ENCODE measurements at places on chromosomes 3 and 15. TPM values are rescaled to one million over a fixed set of nuclear protein-coding genes. Genes with fewer than 3 reads are reported as not detected.
A peak's percentile ranks its signal among the peaks of the same experiment; 100 is the strongest.

- DNase-seq, result no peak
Measured at GRCh38 chr3:151638555-151639417, 94.9 kb upstream of the AADACL2 start.

C3orf22 gene
- total RNA-seq, result not detected

DNA sequence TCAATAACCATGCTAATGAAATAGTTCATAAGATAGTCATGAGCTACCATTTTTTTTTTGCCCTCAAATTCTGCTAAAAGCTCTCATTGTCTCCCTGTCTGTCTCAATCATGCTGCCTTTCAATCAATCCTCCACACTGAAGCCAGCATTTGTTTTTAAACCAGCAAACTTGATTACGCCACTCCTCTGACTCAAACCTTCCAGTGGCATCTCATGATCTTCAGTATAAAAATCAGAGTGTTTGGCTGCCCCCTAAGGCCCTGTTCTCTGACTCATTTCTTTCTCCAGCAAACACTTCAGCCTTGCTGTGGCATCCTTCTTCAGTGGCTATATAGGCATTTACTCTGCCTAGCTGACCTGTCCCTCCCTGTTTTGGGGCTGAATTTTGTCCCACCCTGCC, 36.0 kb upstream of the EOMES start:
- no peak for DNase-seq

AADAC gene
- total RNA-seq, result not detected

DNA sequence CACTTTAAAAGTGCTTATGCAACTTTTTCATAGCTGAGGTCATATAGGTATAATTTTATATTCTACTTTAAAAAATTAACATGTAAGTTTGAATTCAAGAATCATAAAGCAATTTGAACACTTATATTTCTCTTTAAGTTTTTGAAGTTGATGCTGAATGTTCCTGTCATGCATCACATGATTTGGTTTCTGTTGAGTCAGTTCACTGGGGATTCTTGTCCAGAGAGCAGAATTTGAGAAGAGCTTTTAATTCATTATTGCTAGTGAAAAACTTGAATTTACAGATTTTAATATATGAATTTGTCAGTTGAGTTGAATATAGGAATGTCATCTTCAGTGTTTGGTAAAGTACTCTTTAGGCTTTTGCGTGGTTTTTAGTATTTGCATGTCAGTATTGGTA, 7.9 kb downstream of the SLC25A26 start:
- no peak for DNase-seq

GOLGA8N gene
- total RNA-seq, result 0.26 TPM

DNA sequence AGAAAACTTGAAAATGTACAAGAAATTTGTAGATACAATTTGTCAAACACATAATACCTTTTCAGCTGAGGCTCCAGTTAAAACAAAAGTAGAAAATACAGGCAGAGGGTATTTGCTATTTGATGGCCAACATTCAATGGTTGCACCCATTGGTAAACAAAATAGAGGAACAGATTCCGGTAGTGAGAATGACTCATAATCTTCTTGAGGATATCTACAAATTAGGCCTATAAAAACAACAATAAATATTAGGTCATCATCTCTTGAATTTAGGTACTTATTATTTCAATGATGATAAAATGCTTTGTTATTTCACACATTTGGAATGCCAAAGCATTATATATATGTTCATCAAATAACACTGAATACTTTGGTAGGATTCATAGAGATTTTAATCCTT, 53.4 kb downstream of the DENND4A start:
- no peak for DNase-seq

DNA sequence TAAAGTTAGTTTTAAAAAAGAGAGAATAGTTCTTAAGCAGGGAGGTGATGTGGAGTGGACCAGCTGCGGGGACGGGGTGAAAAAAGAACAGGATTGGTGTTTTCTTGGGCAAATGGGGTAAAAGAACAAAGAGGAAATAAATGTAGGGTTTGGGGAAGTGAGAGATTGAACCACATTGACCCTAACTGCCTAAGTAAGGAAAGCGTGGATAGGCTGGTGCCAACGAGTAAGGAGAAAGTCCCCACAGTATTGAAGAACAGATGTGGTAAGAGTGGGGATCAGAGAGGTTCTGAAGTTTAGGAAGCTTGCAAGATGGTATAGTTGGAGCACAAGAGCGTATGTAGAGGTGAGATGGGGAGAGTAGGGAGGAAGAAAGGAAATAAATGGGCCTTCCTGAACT, 17.0 kb downstream of the IREB2 start:
- no peak for DNase-seq

GPR171 gene
- not detected for total RNA-seq

DNA sequence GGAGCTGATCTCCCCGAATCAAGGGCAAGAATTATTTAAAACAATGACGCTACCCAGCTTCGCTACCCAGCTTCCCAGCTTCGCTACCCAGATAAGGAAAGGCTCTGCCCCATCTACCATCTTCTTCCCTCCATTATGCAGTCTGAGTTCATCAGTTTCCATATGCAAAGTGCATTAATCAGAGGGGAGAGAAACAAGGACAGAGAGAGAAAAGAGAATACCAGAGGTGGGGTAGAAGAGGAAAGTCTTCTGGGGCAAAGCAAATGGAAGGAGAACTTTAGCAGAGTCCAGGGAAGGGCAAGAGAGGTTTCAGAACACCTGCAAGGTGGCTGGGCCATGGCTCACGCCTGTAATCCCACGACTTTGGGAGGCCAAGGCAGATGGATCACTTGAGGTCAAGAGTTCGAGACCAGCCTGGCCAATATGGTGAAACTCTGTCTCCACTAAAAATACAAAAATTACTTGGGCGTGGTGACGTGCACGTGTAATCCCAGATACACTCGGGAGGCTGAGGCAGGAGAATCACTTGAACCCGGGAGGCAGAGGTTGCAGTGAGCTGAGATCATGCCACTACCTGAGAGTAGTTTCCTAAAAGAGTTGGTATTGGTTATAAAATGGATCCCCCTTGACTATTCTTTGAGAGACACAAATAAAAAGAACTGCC, 70.4 kb upstream of the SPATA12 start:
- DNase-seq, result no peak

DNA sequence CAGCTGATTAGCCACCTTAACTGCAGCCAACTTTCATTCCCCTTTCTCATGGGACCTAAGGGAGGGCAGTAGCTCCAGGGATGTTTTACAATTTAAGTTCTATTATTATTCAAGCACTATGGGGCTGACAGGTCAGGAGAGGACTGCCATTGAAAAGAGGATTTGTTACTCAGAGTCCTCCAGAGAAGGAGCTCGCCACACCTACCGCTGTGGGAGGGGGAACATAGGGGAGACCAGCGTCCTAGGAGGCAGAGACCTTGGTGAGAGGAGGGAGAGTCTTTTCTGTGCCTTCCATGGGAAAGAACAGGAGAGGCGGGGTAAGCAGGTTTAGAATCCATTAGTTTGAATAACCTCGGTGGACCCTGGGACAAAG, 14.4 kb downstream of the ATP10A start:
- DNase-seq, result no peak

EPHA6 gene
- 0.11 TPM for total RNA-seq

MORC1 gene
- total RNA-seq, result not detected

GRCh38 chr3:159030886-159031679, 229.2 kb downstream of the MFSD1 start:
- DNase-seq, result no peak

- DNase-seq, result no peak
Measured at GRCh38 chr15:79978655-79979514, 7.9 kb upstream of the BCL2A1 start.

BUB1B gene
- 129 TPM for total RNA-seq

DNA sequence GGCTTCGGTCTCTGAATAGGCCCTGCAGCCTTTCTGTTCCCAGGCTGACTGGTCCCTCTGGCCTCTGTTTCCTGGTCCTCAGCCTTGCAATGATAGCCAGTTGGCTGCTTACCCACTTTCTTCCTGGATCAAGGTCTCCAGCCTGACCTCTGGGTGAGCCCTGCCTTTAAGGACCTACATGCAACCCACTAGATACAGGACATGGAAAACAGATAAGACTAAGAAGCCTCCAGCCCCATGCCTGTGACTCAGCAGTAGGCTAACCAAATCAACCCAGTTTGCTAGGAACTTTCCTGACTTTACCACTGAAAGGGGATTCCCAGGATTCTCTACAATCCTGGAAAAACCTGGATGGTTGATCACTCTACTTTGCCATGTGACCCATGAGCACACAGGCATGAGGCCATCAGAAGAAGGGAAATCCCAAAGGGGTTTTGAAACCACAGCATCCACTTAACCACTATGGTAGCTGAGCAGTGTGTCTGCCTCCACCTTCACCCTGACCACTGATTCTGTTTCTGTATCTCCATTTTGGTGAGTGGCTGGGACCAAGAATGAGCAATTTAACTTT, 188.1 kb downstream of the CHST2 start:
- DNase-seq, result no peak

PDZRN3 gene
- total RNA-seq, result 3.4 TPM

- peak; percentile 28 for DNase-seq
Measured at GRCh38 chr3:160709477-160710182, 32.7 kb downstream of the ARL14 start.

PROS1 gene
- 11.9 TPM for total RNA-seq

DNA sequence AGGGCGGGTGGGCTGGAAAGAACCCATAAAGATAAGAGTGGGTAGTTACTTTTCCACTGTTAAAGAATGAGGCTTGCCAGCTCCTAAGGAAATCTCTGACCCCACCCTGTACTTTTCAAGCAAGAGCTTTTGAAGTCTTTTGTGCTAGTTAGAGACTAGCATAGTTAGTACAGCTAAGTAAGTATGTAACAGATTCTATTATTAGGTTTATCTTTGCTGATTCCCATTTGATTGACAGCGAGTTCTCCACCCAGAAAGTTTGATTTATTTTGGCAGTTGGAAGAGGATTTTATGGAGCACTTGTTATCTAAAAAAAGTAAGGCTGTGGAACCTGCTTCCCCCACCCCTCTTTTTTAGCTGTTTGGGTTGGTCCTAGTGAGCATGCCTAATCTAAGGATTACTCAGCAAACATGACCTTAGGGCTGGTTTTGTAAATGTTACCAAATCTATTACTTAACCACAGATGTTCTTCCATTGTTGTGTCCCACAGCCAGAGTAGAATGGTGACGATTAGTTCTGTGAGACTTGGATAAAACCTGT, 57.6 kb downstream of the FNDC3B start:
- peak; percentile 32 for DNase-seq

TGM4 gene
- total RNA-seq, result 0.04 TPM

ACP3 gene
- total RNA-seq, result not detected

MYLK gene
- total RNA-seq, result 28.4 TPM

GRCh38 chr3:148791920-148792319, 35.7 kb upstream of the CPB1 start:
- DNase-seq, result no peak

GRCh38 chr15:66771351-66771650, 69.3 kb downstream of the SMAD6 start:
- DNase-seq, result peak; percentile 64

SPTSSB gene
- 1.1 TPM for total RNA-seq

GRCh38 chr3:71389911-71390573, 193.5 kb downstream of the FOXP1 start:
- DNase-seq, result peak; percentile 17

DNA sequence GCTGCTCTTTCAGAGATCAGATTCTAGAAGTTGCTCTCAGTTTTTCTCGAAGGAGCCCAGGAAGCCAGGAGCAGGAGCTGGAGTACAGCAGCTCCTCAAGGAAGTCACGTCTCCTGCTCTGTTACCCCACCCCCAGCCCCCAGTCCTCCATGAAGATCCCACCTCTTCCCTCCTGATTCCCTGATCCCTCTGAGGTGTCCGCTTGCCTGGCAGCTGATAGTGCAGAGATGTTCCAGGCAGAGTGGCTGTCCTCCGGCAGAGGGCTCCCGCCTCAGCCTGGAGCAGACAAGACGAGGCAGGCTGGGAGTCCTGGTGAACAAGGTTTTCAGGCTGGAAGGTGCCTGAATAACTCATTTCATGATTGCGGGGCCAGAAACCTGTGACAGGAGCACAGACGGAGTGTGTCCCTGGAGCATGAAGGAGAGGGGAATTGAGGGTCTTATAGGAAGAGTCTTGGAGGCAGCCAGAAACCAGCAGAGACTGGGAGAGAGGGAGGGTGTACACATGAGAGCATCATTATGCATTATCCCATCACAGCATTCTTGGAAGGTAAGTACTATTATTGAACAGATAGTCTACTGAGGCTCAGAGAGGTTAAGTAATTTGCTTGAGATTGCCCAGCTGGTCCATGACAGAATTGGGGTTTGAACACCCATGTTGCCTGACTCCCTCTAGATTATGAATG, 1.2 kb downstream of the HRH1 start:
- peak; percentile 84 for DNase-seq

GRCh38 chr3:107421170-107421792, 44.0 kb downstream of the CCDC54 start:
- peak; percentile 83 for DNase-seq

PTPRG gene
- 65.1 TPM for total RNA-seq

- DNase-seq, result no peak
Measured at GRCh38 chr3:142019794-142020320, 129.5 kb downstream of the TFDP2 start.

DNA sequence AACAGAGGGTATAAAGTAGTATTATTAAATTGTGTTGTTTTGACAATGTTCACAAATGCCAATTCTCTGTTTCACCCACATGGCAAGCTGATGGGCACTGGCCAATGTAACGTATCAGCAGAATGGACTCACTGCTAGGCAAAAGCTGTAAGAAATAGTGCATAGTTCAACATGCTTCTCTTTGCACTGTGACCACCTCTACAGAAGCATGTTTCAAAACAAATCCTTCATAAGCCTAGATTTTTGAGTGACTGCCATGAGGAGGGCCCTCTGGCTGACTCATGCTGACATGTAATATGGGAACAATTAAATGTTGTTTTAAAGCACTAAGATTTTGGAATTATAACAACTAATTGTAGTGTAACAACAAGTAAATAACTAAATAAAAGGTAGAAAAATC, 3.2 kb downstream of the GBE1 start:
- DNase-seq, result no peak

DNA sequence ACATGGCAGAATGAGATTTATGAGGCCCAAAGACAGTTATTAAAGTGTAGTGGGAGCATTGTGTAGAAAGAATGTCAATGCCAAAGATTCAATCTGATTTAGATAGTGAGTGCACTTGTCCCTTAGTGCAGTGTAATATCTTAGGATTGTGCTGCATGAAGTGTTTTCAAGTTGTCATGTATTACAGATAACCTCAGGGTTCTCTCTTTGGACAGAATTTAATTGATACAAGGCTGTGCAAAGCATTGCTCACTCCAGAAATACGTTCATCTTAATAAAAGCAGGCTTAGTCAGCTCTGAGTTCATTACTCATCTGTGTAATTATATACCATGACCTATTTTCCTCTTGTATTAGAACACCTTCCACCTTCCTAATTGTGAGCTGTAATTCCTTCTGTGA, 16.0 kb upstream of the GPR171 start:
- no peak for DNase-seq

DNA sequence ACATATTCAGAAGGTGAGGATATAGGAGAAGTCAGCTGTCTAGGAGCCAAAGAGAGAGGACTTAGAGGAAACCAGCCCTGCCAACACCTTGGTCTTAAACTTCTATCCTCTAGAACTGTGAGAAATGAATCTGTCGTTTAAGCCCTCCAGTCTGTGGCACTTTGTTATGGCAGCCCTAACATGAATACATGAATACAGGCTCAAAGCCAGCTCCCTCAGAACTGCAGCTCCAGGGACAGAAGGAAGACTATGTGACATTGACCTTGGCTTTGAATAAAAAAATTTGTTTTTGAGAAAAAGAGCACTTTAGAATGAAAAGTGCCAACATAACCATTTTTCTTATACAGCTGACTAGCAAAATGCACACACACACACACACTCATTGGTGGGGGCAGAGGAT, 110.9 kb upstream of the ATP2B2 start:
- no peak for DNase-seq

Measured in neural progenitor cell (in vitro differentiated cells).